Stimulated activated CD8-positive, alpha-beta memory T cell treated with anti-CD3 and anti-CD28 coated beads, Interleukin-4, amount 100 ng/mL, for 1 hour (primary cell): ENCODE measurements at places on chromosomes 4 and X.

GRCh38 chr4:172736046-172736445 is 432.6 kb upstream of the GALNT7 start:
- DNase-seq: no peak

GRCh38 chr4:3254302-3255131 is 5.6 kb downstream of the MSANTD1 start:
- no peak for DNase-seq

DNA sequence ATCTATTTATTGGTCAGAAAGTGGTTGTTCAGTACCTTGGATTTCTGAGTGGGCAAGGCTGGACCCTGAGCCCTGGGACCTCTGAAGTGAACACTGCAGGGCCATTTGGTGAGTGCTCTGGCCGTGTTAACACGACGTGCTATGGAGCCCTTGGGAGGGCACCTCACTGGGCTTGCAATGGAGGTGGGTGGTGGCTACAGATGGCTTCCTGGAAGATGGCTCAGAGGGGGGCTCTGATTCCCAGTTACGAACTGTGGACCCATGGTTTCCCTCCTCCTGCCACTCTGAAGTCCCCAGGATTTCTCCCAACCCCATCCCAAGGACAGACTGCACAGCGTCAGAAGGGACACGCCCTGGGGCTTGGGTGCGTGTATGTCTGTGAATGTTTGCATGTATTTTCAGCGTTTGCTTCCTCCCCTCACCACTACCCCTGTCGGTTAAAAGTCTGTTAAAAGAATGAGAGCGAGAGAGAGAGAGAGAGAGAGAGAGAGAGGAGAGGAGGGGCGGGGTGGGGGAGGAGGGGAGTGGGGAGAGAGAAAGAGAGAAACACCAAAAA is 3.7 kb upstream of the RHOH start:
- no peak for DNase-seq

DNA sequence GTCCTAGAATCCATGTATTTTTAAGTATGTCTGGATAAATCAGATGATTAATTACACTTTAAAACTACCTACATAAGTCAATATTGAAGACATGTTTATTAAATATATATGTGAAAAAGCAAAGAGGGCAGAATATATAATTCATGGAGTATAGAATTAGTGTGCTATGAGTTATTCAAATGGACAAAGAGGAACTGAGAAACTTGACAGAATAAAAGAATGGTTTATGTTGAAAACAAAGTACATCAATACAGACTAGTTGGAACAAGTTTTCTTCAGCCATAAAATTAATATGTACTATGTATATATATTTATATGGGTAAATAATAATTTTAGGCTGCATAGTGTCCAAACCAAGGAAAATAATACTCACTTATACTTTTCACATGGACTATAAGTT is 173.5 kb downstream of the NPFFR2 start:
- DNase-seq: no peak

GRCh38 chrX:23786268-23786815 is 3.4 kb downstream of the SAT1 start:
- DNase-seq: no peak
